ENCODE measurements at places on chromosomes 3 and 15.

DNA sequence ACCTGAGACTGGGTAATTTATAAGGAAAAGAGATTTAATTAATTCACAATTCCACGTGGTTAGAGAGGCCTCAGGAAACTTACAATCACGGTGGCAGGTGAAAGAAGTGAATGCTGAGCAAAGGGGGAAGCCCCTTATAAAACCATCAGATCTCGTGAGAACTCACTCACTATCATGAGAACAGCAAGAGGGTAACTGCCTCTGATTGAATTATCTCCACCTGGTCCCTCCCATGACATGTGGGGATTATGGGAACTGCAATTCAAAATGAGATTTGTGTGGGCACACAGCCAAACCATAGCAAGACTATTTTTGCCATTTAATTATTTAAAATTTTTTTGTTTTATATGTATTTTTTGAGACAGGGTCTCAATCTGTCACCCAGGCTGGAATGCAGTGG is 27.0 kb upstream of the KCTD6 start:
- no peak for DNase-seq

DNA sequence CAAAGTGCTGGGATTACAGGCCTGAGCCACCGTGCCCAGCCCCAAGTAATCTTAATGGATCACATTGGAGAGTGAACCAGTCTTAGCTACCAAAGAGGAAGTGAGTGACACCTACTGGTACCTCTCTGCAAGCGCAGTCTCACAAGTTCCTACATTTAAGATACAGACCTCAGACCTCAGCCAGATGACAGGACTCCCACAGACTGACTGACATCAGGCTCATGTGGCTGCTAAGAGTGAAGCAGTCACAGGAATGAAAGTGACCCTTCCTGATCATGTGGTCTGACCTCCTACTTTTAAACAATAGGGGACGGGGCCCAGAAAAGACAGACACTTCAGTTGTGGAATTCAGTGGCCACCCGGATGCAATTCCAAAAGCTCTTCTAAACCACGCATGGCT is 36.3 kb upstream of the GNB5 start:
- peak; percentile 62 for DNase-seq

DNA sequence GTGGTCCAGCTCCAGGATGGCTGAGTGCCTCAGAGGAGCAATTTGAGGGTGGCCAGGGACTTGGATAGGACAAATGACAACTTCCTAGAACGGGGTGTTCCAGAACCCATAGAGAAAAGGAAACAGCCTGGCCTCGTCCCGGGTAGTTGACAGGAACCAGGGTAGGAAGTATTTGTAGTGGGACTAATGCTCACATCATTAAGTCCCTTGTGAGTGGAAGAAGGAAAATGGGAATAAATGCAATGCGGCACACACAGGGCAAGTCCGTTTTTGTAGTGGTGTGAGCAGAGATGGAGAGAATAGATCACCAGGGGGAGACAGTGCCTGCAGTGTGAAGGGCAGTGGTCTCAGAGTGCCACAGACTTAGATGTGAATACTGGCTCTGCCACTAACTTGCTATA is 19.6 kb downstream of the TIMP4 start:
- DNase-seq: no peak

GRCh38 chr15:60853109-60853508 is 374.2 kb upstream of the ICE2 start:
- no peak for DNase-seq

DNA sequence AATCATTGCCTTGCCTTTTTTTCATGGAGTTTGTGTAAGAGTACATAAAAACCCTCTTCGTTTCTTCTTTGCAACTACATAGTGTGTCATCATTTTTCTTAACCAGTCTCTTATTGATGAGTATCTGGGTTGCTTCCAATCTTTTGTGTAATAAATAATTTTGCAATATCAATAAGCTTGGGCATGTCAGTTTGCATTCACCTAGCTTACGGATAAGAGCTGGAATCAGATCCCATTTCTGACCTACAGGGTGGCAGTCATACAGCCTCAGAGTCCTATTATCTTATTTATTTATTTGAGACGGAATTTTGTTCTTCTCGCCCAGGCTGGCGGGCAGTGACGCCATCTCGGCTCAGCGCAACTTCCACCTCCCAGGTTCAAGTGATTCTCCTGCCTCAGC is 18.3 kb downstream of the ANP32A start:
- no peak for DNase-seq

DNA sequence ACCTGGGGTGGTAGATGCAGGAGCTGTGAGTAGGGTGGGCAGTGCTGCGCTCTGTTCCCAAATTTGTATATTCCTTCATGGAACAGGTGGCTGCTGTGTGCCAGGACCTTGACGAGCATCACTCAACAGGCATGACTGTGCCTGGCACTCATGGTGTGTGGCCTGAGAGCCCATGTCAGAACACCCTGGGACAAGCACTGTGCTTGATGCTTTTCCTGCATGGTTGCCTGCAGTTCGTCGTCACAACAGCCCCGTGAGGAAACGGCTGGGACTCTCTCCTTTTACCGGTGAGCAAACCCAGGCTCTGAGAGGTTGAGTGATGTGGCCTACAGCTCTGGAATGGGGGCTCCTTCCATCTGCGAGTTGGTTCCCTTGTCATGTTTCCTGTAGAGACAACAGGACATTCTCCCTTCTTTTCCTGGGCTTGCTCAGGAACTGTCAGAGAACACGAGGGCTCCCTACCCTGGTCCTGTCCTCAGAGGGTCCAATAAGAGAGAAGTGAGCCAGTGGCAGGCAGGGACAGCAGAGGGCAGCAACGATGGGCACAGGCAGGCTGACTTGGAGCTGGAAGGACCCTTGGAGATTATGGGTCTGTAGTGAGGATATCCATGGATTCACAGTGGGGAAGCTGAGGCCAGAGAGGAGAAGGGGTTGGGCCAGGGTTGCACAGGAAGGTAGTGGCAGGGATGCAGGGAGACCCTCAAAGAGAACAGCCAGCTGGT is 37.4 kb downstream of the PRKCD start:
- DNase-seq: no peak

- no peak for DNase-seq
Observed at GRCh38 chr3:175646865-175647264, 787.7 kb downstream of the NAALADL2 start.

DNA sequence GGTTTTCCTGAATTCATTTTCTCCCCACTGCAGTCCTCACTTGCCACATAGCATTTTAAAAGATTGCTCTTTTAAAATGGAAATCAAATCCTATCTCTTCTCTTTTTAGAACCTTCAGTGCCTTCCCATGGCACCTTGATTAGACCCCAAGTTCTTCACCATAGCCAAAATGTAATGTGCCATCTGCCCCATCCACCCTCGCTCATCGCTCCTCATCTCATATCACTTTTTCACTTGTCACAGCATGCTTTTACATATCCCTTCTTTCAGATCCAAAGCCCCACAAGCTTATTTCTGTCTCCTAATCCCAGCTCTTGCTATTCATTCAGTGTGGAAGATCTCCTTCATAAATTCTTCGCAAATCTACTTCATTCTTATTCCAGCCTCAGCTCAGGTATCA is 161.7 kb downstream of the CD47 start:
- DNase-seq: no peak

DNA sequence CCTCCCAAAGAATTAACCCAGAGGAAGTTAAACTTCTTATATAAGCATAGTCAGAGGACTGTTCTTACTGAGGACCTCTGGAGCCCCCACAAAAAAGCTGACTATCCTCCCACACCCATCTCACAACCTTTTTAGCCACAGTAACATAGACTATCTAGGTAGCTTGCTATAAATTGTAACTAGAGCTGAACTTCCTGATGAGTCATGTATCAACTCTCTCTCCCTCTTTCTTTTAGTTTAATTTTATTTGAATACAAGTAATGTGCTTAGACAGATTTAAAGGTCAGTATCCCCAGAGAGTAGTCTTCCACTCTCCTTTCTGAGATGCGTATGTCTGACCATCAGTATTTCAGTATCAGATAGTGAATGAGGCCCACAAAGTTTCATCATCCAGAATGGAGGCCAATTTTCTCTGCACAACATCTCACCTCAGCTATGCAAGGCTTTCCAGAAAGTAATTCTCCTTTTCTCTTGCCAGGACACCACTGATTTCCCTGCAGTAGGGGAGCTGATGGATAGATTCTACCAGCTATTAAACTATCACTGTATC is 104.0 kb upstream of the MYRIP start:
- DNase-seq: no peak

DNA sequence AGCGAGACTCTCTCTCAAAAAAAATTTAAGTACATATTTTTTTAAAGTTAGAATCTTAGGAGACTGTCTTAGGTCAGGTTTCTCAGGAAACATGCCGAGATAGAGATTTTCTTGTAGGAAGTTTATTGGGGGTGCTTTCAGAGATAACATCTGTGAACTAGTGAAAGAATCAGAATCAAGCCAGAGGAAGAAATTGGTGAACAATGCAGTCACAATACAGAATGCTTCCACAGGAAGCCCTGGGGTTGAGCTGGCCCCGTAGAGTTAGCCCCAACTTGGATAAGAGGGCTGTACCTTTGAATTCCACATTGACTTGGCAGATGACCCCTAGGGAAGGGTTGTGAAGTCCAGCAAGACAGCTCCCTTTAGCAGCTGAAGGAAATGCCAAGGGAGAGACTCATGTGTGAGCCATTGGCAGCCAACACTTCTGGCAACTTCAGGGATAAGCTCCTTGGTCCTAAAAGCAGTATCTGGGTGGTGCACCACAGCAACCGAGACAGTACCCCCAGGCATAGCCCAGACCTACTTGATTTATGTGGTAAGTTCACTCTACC is 7.1 kb upstream of the PLCB2 start:
- no peak for DNase-seq

DNA sequence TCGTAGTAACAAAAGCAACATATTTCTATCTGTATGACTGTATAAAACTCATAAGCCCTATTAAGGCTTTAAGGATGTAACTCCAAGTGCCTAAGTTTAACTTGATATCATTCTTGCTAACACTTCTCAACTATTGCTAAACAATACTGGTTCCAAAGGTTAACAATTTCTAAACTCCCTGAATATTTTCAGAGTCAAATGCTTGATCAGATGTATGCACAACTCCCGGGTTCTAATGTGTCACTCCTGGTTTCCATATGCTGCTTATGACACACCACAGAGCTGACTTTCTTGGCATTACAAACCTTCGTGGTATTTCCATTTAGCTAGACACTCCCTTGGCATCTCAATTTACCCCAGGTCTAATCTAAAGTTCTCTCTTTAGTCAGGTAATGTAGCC is 26.3 kb downstream of the DZIP1L start:
- DNase-seq: no peak

GRCh38 chr3:124886168-124887056 is 753 bp downstream of the ITGB5 start:
- DNase-seq: no peak

DNA sequence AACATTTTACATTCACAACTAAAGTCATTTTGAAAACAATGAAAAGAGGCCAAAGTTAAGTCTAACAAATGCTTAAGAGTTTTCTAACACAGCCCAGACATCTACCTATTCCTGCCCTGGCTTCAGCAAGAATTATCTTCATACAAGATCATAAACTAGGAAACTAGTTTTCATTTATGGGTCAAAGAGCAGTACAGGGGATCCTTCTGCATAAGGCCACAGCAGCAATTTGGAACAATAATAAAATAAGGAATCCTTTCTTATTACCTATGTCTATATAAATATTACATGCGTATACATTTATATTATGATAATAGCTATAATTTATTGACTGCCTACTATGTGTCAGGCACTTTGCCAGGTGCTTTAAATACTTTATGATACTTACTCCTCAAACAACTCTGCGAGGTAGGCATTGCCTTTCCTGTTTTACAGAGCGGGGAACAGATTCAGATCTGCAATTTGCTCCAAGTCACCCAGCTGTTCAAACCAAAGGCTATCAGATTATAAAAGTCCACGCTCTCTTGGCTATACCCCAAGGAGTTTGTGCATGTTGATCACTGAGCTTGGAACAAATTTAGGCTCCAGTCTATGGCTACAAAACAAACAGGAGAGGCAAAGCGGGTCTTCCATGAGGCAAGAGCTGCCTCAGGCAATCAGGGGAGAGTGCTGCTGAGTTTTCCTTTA is 196.4 kb downstream of the RORA start:
- DNase-seq: no peak

DNA sequence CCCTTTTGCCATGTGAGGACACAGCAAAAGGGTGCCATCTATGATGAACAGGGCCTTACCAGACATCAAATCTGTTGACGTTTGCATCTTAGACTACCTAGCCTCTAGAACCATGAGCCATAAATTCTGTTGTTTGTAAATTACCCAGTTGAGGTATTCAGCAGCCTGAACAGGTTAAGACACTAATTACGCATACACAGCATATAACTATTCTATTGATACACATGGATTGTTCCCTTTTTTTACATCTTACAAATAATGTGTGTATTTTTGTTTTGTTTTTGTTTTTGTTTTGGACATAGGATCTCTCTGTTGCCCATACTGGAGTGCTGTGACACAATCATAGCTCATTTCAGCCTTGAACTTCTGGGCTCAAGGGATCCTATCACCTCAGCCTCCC is 255.5 kb downstream of the OPA1 start:
- DNase-seq: no peak

DNA sequence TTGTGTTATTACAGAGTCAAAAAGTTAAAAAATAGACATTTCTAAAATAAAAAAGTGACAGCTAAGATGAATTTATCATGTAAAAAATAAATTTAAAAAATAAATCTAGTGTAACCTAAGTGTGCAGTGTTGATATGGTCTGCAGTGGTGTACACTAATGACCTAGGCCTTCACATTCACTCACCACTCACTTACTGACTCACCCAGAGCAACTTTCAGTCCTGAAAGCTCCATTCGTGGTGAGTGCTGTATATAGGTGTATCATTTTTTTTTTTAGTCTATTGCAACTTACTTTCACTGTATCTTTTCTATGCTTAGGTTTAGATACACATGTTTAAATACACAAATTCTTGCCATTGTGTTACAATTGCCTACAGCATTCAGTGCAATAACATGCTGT is 459.4 kb upstream of the ROBO1 start:
- DNase-seq: no peak

GRCh38 chr3:30169487-30169886 is 436.9 kb upstream of the TGFBR2 start:
- DNase-seq: no peak

GRCh38 chr3:128489674-128489926 is 3.4 kb downstream of the GATA2 start:
- DNase-seq: no peak

GRCh38 chr3:195095035-195095703 is 175.8 kb downstream of the XXYLT1 start:
- DNase-seq: no peak

GRCh38 chr15:101203607-101204189 is 48.1 kb downstream of the CHSY1 start:
- DNase-seq: no peak

- DNase-seq: no peak
Observed at GRCh38 chr3:47015151-47015550, 35.7 kb downstream of the NBEAL2 start.

DNA sequence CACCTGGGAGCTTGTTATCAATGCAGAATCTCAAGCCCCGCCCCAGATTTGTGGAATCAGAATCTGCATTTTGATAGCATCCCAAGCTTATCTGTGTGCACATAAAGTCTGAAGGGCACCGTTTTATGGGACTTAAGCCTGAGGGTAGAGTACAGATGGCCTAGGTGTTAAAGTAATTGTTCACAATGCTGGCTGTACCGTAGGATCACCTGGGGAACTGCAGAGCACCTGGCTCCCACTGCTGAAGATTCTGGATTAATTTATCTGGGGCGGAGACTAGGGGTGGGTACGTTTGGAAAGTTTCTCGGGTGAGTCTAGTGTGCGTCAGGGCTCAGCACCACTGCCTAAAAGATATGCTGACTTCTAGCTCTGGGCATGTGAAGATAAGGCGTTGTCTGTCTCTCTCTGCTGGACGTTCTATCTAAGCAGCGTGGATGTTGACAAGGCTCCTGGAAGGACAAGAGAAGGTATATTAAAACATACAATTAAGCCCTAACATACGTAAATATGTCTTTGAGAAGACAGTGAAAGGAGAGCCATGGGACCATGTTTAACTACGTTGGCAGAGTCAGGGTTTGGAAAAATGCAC is 63.2 kb upstream of the RASGRP1 start:
- no peak for DNase-seq
